Activated CD4-positive, alpha-beta T cell treated with anti-CD3 and anti-CD28 coated beads for 1 hour (primary cell): ENCODE measurements at places on chromosomes 11 and 22.

- no peak for DNase-seq
Observed at GRCh38 chr11:15159085-15159484, 44.4 kb downstream of the INSC start.

DNA sequence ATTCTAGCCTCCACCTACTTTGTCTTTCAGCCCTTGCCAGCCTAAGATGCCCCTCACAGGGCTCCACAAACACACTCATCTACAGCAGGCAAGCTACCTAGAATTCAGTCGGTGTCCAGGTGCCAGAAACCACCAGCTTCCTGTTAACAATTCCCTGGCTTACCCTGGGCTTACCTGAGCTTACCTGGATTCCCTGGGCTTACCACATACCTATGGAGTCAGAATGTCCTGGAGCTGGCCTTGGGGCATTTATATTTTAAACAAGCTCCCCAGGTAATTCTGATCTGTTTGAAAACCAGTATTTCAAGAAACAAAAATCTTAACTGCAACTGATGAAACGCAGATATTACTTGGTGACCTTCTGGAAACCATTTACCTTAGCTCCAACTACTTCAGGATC is 123.6 kb downstream of the SLC1A2 start:
- no peak for DNase-seq

DNA sequence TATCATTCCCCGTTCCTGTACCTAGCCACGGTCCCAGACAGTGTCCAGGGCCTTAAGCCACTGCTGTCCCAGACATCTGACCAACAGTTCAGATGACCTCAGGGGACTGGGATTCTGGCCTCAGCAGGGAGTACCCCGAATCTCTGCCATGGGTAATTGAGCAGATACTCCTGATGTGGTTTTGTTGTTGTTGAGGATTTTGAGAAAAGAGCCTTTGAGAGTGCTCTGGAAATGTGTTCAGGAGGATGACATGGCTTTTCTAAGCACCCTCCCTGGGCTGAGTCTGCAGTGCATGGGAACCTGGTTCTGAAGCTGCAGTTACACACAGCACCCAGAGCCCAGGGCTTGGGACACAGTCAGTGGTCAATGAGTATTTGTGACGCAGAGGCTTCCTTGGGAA is 30.4 kb downstream of the ADAMTS15 start:
- no peak for DNase-seq

GRCh38 chr11:117979481-117980211 is 6.5 kb upstream of the IL10RA start:
- DNase-seq, result no peak

DNA sequence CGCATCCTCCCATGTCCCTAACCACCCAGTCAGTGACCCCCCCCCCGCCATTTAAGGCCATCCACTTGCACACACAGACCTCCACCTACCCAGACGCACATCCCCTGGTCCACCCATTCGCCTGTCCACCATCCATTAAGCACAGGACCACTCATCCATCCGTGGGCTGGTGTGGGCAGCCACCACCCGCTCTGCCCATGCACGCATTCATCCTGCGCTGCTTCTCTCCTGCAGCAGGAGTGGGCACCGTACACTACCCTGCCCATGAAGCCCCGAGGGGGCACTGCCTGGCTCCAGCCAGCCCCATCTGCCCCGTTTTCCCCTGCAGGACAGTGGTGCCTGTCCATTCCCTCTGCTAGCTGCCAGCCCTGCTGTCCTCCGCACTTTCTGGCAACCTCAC is 3.9 kb upstream of the SLC16A8 start:
- DNase-seq, result no peak

DNA sequence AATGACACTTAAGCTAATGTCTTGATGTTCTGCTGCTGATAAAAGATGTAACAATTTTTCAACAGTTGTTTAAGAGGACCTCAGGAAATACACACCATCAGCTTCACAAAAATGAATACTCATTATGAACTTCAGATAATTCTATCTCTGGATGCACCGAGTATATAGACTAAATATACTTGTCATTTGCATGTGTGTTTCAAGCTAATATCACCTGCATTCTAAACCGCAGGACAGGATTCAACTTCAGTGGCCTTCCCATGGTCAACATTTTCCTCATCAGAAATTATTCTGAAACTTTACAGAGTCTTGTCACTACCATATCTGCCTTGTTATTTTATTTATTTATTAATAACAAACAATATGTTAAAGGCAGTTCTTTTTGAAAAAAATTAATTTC is 717.0 kb upstream of the CCDC179 start:
- DNase-seq, result no peak

DNA sequence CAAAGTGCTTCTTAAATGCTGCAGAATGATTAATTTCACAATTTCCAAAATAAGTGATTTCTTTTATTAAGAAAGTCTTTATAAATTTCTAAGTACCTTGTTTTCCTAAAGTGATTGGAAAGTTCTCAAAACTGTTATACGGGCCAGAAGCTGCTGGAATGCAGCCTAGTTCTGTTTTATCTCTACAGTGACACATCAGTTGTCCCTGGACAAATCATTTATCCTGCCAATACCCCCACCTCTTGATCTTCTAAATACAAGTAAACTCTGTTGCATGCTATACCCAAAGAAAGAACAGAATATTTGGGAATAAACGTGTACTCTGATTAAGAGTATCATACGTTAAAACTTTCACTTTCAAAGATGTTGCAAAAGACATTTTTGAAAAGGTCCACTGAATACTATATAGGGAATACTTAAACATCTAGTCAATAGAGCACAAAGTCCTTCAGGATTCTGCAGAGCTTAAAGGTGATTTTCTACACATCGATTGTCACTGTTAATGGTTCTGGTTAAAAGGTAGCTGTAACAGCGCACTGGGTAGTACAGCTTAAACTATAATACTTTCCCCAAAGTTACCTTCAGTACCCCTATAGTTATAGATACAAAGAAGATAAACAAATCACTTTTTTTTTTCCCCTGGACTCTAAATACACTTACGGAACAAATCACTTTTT is 92.1 kb upstream of the APOA1 start:
- DNase-seq, result no peak

DNA sequence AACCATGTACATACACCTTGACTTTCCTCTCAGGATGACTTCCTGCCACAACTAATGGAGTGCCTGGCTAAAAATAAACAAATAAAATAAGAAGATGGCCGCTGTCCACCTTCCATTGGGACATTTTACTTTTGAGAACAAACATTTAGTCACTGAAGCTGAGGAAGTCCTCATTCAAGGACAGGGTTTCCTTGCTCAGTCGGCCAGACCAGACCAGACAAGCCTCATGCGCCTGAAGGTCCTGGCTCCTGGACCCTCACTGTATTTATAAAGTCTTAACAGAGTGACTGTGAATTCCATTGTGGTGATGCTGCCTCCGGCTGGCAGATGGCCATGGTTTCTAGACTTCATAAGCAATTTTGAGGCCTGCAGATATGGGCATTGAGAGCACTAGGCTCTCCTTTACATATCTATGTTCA is 114.5 kb downstream of the MAML2 start:
- DNase-seq, result no peak

DNA sequence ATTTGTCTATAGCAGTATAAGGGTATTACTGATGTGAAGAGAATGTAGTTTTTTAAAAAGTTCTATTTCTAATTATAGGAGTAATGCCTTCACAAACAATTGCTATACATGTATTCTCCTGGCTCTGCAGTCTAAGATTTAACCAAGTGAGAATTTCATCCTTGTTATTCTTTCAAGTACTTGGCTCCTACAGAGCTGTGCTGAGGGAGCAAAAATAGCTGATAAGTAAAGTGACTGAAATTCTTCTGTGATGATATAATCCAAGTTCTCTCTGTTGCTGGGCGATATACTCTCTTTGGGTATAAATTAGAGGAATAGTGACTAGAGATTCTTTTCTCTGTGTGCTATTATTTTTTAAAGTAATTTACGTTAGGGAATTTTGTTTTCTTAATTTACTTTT is 68.0 kb downstream of the PGR start:
- no peak for DNase-seq

GRCh38 chr11:92384802-92385201 is 160.2 kb downstream of the FAT3 start:
- no peak for DNase-seq

DNA sequence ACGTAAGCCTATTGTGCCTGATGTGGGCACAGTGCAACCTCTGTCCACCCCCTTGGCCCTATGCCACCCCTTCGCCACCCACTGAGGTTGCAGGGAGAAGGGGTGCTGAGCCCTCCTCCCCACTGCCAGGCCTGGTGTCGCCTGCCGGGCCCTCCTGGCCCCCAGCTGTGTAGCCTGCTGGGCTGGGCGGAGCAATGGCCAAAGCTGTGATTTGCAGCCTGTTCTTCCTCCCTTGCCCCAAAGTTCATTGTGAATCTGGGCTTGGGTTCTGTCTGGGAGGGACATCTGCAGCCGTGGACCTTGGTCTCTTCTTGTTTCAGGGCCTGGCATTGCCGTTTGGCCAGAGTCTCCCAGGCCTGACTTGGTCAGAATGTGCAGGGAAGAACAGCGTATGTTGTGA is 121.9 kb downstream of the PKNOX2 start:
- DNase-seq, result no peak
